ENCODE measurements at places on chromosomes 2 and 18. TPM values are rescaled to one million over a fixed set of nuclear protein-coding genes. Genes with fewer than 3 reads are reported as not detected.

Gene HTRA2
- total RNA-seq = 46.7 TPM

Gene CHMP1B
- total RNA-seq = 56.1 TPM

Gene PDIA6
- 85.8 TPM for total RNA-seq

- DNase-seq = peak; percentile 31
Measured at GRCh38 chr2:172905937-172906811, 169.5 kb upstream of the MAP3K20 start.

DNA sequence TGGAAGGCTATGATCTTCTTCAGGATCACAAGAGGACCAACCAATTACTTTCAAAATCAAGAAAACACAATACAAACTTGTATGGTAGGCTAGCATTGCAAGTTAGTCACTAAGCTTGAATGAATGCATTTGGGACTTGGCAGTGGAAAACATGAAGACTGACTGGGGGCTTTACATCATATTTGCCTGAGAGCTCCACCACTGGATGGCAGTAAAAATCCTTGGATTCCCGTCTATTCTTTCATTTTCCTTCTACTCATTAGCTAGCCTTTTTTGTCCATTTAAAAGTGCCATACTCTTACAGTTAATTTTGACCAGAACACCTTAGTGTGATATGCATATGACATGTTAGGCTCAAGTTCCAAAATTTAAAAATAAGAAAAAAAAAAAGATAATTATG is 63.5 kb upstream of the RASGRP3 start:
- no peak for DNase-seq

GRCh38 chr18:42274488-42275137 is 319.6 kb downstream of the PIK3C3 start:
- DNase-seq = no peak

GRCh38 chr2:62410015-62410453 is 96.0 kb downstream of the TMEM17 start:
- no peak for DNase-seq

DNA sequence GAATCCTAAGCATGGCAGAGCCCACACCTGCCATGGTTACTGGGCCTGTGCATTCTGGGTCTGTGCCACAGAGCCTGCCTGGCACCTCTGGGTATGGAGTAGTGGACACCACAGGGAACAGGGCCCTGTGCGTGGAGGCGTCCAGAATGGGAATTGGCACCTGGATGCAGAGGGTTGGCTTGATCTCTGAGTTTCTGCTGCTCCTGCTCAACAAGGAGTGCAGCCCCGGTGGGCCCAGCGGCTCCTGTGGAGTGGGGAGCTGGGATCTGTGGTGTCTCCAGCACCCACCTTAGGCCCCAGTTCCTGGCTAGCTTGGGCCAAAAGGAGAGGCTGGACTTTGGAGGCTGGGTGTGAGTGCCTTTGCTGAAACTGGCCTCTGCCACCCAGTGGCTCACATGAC is 7.9 kb upstream of the ANKRD62 start:
- DNase-seq = no peak

DNA sequence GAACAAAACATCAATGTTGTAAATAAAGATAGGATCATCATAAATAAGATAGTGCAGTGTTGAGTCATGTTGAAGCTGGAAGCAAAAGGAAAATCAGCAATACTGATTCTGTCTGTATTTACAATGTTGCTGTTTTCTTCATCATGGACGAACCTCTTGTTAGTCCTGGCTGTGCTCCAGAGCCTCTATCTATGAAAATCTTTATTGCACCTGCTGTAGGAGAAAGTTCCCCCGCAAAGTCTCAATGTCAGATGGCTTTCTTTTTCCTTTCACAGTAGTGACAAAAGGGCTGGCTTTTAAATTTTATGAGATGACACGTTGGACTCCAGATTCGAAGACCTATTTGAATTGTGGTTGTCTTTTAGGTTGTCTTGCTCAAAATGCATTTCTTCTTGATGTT is 98.5 kb upstream of the LRRTM1 start:
- no peak for DNase-seq

GRCh38 chr2:230439590-230439989 is 23.6 kb downstream of the SP100 start:
- no peak for DNase-seq

- DNase-seq = no peak
Measured at GRCh38 chr18:77755187-77755586, 505.5 kb downstream of the GALR1 start.

DNA sequence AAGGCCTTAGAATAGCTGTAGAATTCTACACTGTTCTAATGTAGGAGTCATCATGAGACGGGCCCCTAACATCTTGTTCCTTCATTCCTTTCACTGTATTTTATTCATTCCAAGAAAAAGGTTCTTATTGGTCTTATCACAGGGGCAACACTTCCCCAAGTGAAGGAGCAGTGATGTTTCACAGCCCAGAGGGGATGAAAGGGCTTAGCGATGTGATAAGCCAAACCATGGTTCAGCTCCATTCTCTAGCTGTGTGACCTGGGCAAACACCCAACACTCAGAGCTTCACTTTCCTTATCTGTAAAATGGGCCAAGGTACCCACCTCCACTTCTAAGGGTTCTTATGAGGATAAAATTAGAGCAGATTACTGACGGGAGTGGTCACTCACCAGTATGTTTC is 25.4 kb upstream of the HS6ST1 start:
- DNase-seq = no peak

DNA sequence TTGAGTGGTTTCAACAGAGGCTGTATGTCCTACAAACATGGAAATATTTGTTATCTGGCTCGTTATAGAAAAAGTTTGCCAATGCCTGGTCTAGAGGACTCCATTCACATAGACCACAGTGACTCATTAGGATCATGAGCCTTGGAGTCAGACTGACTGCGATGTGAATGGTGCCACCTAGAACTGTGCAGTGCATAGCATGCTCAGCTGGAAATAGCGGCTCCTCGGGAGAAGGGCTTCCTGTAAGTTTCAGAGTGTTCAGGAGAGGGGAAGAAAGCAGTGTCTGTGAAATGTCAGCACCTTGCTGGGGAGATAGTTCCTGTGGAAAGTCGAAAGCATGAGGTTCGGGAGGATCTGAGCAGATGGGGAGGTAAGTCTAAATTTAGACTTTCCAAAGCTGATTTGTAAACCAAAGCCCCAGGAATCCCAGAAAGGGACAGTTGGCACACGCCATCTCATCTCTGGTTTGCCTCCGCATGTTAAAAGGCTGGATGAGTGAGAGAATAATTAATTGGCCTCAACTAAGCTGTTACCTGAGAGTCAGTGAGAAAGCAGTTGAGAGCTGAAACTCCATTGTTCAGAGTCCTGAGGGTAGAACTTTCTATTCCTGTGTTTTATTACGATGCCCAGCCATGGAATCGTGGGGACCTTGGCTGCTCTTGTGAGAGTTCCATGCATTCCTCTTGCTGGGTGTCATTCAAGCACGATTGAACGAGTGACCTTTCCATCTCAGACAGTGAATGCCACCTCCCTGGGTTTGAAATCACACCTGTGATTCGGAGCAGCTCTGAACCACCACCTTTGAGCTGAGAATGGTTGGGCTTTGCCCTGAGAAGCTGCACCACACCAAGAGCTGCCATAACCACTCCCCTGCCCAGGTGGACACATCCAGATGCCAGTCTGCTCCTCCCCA is 99.5 kb downstream of the MAPK4 start:
- no peak for DNase-seq

DNA sequence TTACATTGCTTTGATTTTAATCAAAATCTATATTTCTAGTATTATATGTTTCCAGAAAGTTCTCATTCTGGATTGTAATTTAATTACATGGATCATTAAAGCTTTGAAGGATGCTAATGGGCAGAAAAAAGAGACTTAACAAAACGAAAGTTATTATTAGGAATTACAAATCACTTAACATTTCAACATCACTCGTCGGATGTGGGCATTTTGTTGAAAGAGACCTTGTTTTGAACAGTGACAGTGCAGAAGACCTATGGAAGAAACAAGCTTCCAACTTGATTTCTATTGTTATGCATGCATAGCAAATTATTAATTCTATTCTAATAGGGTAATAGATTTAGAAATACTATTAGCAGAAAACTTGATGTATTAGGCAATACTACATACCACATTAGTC is 31.4 kb upstream of the DARS1 start:
- no peak for DNase-seq

- no peak for DNase-seq
Measured at GRCh38 chr2:215693193-215693998, 257.5 kb upstream of the FN1 start.

- DNase-seq = no peak
Measured at GRCh38 chr18:56748698-56749268, 97.6 kb downstream of the WDR7 start.

DNA sequence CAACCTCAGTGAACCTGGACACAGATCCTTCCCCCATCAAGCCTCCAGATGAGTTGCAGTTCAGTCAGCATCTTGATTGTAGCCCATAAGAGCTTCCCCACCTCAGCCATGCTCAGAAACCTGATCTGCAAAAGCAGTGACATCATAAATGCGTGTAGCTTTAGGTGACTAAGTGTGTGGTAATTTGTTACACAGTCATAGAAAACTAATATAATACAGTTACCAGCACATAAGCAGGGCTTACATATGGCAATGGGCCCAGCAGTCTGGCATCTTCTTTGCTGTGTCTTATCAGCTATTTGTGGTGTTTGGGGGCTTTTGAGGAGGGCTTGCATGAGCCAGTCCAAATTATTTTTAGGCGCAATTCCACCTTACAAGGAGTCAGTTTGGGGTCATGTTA is 807.0 kb downstream of the SLC4A3 start:
- no peak for DNase-seq
